Ovary (tissue), 10 donors: ENCODE measurements at places on chromosomes 16 and 17.

DNA sequence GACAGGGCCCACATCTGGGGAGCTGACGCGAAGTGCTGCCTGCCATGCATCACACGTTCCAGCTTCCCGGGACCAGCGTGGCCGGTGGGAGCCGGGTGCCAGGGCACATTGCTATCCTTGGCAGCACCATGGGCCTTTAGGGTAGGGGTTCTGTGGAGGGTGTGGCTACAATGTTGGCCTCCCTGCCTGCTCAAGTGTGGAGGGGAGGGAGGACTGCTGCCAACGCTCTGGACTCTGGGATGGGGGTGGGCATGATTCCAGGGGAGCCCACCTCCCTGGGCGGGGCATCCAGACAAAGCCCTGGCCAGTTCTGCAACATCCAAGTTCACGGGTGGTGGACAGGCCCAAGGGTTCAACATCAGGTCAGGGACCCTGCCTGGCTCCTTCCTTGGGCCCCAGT, 13.9 kb downstream of the GRB7 start:
- no peak for DNase-seq

DNA sequence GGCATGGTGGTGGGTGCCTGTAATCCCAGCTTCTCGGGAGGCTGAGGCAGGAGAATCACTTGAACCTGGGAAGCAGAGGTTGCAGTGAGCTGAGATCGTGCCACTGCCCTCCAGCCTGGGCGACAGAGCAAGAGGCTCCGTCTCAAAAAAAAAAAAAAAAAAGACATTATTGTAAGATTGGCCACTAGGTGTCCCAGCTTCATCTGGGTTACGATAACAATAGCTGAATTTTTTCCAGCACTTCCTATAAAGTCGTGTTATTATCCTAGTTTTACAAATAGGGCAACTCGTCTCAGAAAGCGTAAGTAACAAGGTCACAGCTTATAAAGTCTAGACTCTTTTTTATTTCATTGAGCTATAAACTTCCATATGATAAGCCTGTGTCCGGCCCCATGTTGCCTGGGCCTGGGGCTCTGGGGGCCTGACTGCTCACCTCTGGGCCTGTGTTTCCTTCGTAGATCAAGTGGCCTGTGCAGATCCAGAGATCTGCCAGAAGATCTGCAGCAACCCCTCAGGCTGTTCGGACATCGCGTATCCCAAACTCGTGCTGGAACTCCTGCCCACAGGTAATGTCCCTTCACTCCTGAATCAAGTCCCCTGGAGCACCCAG, 60.5 kb downstream of the SLC5A11 start:
- DNase-seq: no peak

GRCh38 chr17:6489016-6489550, 44.8 kb downstream of the PIMREG start:
- no peak for DNase-seq

GRCh38 chr17:69141431-69142174, at the start of gene ABCA6:
Gene ABCA6 (minus strand): TSS chr17:69141895. CDS start chr17:69140703, 1,192 bp downstream.
- no peak for DNase-seq

DNA sequence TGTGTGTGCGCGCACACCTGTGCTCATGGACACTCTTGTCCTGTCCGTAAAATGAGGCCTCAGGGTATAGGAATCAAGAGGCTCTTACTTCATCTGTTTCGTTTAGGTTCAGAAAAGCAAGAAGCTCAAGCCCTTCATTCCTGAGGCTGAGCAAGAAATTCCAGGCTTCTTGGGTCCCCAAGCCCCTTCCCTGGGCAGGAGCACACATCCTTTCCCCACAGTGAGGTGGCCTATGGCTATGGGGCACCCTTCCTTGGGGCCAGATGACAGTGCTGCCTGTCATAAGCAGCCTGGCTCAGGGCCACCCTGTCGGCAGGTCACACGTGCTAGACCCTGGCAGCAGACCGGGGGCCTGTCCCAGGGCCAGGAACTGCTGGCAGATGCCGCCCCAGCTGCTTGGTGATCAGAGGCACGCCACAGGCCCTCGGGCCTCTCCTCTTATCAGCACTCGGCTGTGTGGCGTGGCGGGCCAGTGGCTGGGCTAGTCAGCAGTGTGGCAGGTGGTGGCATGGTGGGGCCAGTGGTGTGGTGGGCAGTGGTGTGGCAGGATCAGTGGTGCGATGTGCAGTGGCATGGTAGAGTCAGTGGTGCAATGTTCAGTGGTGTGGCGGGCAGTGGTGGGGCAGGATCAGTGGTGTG, 50.2 kb downstream of the NKD1 start:
- DNase-seq: no peak

DNA sequence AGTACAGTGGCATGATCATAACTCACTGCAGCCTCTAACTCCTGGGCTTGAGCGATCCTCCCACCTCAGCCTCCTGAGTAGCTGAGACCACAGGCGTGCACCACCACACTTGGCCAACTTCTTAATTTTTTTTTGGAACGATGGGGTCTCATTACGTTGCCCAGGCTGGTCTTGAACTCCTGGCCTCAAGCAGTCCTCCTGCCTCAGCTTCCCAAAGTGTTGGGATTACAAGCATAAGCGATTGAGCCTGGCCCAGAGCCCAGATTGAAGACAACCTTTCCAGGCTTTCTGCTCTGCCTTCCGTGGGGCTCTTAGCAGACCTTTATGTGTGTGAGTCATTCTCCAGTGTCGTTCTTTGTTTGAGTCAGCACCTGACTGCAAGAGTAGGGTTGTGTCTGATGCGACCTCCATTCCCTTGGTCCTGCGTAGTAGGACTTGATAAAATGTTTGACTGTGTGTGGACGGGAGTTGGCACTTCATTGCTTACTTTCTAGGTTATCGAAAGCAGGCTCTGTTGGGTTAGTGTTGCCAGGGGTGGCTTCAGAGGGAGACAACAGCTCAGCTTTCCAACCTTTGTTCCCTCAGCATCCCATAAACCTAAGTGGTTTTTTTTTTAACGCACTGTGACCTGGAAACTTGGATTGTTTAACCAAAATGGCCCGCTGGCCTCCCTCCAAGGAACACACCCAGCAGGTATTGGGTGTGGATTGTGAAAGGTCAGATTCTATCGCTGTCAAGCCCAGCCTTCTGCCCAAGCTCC, 26.4 kb downstream of the EEF2K start:
- DNase-seq: no peak

- no peak for DNase-seq
These were observed 520.4 kb upstream of the WSB1 start for GRCh38 chr17:26773189-26774188.

- no peak for DNase-seq
These were observed 9.8 kb downstream of the TMEM208 start for GRCh38 chr16:67236563-67237395.

GRCh38 chr16:73095885-73096421, 48.0 kb upstream of the ZFHX3 start:
- no peak for DNase-seq

- DNase-seq: no peak
These were observed 4.9 kb downstream of the SOX9 start for GRCh38 chr17:72125742-72126141.

- DNase-seq: no peak
These were observed 58.3 kb upstream of the AKTIP start for GRCh38 chr16:53561101-53561888.

- no peak for DNase-seq
These were observed 809.5 kb upstream of the GOT2 start for GRCh38 chr16:59543641-59544040.

- DNase-seq: no peak
These were observed 22.5 kb downstream of the SLC6A2 start for GRCh38 chr16:55678161-55678821.

DNA sequence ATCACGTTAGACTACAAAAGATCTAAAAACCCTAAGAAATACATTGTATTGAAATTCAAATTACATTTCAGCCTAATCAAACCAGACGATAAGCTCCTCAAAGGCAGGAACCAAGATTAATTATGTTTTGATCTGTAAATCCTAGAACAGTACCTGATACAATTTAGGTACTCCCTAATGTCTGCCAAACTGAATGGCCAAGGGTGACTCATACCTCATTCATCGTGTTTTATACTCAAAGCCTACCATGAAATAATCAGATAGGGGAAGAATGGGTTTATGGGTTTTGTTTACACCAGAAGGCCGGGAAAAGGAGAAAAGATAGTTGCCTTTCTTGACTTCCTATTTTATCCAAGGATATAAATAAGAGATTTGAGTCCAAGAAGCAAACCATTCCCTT, 19.3 kb downstream of the MMD start:
- DNase-seq: no peak

DNA sequence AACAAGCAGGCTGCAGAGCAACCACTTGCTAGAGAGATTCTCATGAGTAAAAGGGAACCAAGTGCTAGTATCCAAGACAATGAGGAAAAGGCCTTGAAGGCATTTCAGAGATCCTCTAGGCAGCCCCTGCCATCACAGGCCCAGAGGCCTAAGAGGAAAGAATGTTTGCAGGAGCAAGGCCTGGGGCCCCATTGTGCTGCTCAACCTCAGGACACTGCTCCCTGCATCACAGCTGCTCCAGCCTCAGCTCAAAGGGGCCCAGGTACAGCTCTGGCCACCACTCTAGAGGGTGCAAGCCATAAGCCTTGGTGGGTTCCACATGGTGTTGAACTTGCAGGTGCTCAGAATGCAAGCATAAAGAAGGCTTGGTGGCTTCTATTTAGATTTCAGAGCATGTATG, 243.0 kb upstream of the RPL38 start:
- no peak for DNase-seq

DNA sequence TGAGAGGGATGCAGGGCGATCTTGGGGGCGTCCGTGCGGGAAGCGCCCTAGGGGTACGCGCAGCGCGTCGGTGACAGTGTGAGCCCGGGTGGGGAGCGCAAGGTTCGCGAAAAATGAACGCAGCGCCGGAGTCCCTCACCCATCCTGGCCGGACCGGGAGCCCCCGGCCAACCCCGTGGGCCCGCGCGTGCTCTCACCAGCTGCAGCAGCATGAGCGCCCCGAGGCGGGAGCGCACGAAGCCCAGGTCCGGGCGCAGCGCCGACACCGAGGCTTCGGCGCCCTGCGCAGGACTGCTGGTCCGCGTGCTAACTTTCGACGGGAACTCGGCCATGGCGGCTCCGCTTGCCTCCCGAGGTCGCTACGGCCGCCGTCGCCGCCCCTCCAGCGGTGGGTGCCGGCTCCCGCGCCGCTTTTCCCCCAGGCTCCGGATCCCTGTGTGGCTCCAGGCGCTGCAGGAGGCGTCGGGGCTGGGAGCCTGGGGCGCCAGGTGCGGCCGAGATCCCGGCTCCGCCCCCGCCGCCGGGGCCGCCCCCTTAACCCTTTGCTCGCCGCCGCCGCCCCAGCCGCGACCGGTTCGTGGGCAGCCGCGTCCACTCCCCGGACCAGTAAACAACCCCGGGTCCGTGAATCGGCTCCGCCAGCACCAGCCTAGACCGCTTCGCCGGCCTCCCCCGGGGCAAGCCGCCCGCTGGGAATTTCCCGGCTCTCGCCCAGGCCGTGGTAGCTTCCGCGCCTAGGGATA, at the start of gene PLLP:
PLLP (minus strand) TSS at position 464 of the 743 bp plus-strand sequence; CDS start at position 332, 132 bp downstream.
- no peak for DNase-seq

DNA sequence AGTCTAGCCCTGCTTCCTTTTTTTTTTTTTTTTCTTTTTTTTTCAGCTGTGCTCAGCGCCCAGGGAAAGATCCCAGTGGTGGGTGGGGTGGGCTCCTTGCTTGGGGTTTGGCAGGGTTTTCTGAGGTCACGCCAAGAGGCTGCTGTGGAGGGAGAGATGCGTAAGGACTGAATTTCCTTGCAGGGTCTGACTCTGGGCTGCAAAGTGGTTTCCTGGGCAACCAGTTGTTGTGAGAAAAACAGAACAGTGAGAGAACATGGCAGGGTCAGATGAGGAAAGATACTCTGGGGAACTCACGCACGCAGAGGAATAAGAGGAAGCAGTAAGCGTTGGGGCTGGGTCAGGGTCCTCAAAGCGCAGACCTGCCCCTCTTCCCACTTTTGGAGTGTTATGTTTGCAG, 119.5 kb downstream of the IRF8 start:
- DNase-seq: no peak

- no peak for DNase-seq
These were observed 45.2 kb downstream of the N4BP1 start for GRCh38 chr16:48564544-48565444.

DNA sequence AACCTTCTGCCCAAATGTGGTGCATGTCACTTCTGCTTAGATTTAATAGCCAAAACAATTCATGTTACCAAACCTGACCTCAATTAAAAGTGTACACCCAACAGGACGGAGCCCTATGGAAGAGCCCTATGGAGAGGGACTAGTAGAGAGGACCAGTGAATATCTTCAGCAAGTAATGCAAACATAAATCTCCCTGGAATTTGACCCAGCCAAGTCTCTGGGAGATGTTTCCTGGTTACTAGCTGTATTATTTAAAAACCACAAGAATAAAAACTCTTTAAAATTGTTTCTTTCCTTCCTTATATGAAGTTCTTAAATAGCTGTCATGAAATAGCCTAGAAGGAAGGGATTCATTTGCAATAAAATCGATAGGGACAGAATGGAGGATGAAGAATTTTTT, 255.8 kb downstream of the CDH11 start:
- no peak for DNase-seq

- DNase-seq: no peak
These were observed 32.0 kb downstream of the CDH13 start for GRCh38 chr16:82658796-82659195.

DNA sequence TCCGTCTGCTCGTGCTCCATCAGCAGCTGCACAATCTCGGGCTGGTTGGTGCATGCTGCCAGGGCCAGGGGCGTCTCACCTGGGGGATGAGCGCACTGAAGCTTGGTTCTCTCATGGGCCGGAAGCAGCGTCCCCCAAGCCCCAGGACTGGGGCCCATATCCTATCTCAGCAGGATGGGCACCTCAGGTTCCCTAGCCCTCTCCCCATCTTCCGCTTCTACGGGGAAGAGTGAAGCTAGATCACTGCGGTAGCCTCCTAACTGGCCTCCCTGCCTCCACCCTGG, 24.8 kb downstream of the TRPV3 start:
- no peak for DNase-seq

DNA sequence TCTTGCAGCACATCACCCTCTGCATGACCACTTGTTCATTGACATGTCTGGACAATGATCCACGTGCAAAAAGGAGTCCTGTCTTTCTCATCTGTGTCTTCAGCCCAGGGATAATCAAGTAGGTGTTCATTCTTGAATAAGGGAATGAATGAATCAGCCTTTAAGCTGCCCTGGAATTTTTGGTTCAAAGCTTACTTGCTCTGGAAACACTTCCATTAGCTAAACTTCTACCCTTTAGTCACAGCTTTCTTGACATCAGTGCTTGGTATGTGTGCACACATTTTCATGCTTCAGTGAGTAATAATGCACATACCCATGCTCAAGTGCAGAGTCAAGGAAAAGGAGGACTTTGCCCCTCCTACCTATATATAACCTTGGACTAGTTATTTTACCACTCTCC, 103.0 kb upstream of the CDH13 start:
- DNase-seq: no peak
